ENCODE measurements at places on chromosomes 13 and 19.

DNA sequence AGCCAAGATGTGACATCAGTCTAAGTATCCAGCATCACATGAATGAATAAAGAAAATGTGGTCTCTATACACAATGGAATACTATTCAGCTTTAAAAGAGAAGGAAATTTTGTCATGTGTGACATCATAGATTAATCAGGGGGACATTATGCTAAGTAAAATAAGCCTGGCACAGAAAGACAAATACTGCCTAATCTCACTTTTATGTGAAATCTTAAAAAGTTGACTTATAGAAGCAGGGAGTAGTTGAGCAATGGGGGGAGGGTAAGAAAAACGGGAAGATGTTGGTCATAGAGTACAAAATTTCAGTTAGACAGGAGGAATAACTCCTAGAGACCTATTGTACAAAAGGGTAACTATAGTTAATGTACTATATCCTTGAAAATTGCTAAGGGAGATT, 10.4 kb upstream of the LCP1 start:
- no peak for DNase-seq

GRCh38 chr13:23810685-23811240, 78.4 kb downstream of the MIPEP start:
- DNase-seq, result no peak

GRCh38 chr19:35710784-35711723, 6.7 kb downstream of the ZBTB32 start:
- DNase-seq, result no peak

- no peak for DNase-seq
These were observed 772 bp downstream of the PARP4 start for GRCh38 chr13:24511816-24512196.

GRCh38 chr13:20703780-20704458, 420 bp downstream of the IL17D start:
- no peak for DNase-seq

DNA sequence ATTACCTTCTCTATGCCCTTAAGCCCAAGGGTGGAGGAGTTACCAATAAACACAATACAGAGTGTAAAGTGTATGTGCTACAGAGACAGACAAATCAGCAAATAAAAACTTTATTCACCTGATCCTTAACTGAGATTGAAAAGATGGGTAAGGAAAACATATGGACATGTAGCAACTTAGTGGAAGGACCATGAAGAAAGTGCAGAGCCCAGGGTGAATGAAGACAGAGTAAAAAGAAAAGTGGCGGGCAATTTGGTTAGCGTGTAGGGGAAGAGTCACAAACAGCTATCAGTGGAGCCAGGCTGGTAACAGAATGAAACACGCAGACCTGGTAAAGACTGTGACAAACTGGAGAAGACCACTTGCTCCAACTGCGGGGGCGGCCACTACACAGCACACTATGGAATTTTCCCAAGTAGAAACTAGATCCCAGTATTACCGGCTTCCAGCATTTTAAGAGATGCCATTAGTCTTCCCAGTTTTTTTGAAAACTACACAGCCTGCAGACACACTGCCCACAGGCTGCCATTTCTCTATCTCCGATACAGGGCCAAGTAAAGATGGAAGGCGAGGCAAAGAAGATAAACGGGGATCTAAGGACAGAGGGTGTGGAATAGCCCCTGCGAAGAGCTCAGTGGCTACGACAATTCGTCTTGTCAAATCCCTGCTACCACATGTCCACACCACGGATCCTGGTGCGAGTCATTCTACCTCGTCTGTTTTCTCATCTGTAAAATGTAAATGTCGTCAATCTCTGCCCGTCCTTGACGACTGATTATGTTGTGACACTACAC, 1.2 kb downstream of the UQCRFS1 start:
- DNase-seq, result no peak

DNA sequence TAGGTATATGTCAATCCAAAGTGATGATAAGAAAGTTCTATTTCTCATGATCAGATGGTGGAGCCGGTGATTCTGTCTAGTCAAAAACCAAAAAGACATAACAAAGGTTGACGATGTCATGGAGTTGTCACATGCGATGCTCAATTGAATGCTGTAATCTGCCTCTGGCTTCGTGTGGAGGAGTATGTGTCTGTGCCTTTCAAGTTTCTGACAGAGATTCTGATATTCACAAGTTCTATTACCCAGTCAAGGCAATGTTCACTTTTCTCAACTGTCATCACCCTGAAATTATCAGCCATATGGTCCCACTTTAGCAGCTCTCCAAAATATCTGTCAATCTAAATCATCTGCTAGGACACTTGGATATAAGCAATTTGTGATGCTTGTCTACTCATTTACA, 367.6 kb upstream of the PRR20A start:
- no peak for DNase-seq

DNA sequence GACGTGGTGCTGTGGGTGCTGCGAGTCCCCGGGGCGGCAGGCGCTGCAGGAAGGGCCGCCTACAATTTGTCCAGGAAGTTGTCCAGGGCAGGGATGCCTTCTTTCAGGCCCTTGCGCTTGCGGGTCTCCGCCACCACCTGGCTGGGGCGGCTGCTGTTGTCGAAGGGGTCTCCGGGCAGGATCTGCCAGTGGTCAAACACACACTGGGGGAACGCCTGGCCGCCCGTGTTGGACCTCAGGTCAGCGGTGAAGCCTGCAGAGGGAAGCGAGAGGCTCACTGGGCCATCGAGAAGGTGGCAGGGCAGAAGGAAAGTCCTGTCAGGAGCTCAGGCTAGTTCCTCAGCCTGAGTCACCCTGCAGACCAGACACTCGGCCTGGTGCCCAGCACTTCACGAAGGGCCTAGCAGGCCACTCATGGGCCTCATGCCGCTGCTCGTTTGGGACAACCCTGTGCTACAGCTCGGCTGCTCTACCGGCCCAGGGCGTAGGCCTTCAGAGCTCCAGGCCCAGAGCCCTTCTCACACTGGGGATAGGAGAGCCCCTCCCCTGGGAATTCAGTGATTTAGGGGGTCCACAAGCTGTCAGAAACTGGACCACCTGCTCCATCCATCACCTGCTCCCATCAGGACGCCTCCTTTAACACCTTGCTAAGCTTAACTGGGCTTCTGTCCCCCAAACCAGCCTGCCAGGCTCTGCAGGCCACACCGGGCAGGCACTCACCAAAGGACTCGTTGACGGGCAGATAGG, 5.8 kb upstream of the DAPK3 start:
- peak; percentile 51 for DNase-seq

DNA sequence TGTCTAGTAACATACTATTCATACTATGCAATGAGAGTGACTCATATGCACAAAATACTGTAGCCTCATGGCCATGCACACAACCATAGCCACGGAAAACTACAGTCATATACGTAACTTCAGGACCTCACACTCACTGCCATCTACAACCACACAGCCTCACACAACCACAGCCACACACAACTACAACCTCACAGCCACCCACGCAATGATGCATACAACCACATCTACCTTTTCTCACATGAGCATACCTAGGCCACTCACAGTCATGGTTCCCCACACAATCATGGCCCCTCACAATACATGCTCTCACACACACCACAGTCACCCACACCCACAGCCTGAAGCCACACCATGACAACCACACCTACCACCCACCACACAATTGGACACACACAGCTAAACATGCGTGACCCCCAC, 8.7 kb upstream of the TNFSF14 start:
- DNase-seq, result no peak

DNA sequence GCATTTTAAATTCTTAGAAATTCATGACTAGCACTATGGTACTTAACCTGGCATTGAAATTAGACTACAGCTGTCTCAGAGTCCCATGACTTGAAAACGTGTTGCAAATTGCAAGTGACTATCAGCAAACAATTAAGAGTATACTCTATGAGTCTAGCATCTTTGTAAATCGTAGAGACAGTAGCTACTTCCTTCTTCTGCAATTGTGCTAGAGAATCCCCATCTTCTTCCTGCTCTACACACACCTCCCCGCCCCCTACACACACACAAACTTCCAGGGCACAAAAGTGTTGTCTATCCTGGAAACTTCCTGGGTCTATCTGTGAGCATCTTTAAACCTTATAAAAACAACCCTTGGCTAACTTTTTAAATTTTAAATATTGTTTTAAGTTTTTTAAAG, 35.2 kb upstream of the MIR17HG start:
- DNase-seq, result no peak

DNA sequence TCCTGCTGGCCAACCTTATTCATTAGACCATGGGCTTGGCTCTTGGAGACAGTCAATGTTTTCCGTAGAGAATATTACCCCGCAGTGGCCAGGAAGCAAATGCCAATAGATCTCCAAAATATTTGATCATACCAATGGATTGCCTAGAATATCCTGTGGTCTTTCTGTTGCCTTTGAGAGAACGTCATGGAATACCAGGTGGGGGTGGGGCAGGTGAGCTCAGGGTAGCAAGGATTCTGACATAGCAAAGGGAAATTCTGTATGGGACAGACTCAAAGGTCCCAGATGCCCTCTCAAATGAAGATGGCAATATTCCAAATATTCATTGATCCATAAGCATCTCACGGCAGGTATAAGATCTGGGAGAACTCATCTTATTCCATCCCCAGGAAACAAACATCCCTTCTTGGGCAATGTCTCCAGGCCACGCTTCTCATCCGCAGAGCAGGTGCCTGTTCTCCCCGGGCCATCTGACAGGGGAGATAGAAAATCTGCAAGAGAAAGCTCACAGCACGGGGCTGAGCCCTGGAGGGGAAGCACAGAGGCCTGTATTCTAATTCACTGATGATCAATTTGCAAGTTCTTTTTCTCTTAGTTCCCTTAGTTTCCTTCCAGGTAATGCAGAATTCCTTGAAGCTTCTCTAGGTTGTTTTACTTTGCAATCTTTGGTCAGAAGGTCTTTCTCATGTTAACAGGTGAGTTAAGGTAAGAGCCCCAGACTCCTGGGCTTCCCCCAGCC, 69.6 kb upstream of the TSHZ3 start:
- DNase-seq, result no peak

DNA sequence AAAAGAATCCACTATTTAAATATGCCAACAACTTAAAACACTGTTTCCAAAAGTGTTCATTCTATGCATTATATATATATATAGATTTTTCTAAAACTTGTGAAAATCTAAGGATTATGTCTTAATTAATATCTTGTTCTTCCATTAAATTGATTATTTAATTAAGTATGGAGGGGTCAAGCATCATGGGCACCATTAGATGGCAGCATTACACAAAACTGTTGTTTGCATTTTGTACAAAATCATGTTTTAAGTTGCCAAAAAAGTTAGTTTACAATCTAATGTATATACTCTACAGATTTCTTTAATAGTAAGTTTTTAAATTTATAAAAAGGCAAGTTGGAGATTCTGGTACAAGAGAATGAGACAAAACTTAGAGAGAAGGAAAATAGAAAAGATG, 213.2 kb upstream of the EDNRB start:
- DNase-seq, result no peak

- no peak for DNase-seq
These were observed 62.0 kb downstream of the PARP4 start for GRCh38 chr13:24450530-24450929.

DNA sequence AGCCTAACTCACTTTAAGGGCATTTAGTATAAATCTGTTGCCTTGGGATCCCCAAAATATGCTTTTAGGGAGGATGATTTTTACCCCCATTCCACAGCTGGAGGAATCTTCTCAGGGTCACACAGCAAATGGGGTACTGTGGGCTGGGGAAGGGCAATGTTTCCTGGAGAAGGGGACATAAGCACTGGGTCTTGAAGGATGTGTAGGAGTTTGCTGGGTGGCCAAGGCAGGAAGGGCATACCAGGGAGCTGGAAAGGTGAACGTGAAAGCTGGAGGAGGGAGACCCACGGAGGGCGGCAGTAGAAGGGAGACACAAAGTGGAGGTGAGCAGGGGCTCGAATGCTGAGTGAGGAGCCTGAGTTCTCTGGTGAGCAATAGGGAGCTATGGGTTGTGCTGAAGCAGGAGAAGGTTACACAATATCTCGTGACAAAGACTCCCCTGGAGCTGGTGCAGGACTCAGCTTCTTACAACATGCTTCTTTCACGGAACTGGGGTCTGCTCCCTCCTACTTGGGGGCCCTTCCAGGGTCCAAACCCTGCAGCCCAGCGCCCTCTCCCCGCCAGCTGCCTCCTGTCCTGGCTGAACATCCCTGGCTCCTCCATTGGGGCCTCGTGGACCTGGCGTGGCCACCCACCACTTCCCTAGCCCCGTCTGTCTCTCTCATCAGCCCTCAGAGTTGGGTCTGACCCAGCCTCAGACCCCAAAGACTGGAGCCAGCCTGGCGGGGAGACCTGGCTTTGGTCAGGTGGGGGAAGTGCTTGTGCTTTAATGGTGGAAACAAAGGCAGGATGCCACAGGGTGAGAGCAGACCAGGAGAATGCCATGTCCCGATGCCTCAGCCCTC, 11.1 kb downstream of the CILP2 start:
- DNase-seq, result no peak

GRCh38 chr13:46846726-46847125, 49.8 kb upstream of the ESD start:
- no peak for DNase-seq

- no peak for DNase-seq
These were observed 88.8 kb downstream of the KCTD12 start for GRCh38 chr13:76797361-76797760.

GRCh38 chr13:49827336-49827735, 34.9 kb upstream of the KPNA3 start:
- DNase-seq, result no peak

- DNase-seq, result peak; percentile 80
These were observed 13.4 kb downstream of the SERP2 start for GRCh38 chr13:44386913-44387556.

DNA sequence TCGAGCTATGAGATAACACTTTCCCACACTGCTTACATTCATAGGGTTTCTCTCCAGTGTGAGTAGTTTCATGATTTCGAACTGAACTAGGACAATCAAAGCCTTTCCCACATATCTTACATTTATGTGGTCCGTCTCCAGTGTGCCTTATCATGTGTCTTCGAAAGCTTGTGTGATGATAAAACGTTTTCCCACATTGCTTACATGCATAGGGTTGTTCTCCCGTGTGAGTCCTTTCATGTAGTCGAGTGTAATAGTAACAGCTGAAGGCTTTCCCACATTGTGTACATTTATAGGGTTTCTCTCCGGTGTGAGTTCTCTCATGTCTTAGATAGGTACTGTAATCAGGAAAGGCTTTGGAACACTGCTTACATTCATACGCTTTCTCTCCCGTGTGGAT, 16.3 kb downstream of the ZNF823 start:
- DNase-seq, result no peak

DNA sequence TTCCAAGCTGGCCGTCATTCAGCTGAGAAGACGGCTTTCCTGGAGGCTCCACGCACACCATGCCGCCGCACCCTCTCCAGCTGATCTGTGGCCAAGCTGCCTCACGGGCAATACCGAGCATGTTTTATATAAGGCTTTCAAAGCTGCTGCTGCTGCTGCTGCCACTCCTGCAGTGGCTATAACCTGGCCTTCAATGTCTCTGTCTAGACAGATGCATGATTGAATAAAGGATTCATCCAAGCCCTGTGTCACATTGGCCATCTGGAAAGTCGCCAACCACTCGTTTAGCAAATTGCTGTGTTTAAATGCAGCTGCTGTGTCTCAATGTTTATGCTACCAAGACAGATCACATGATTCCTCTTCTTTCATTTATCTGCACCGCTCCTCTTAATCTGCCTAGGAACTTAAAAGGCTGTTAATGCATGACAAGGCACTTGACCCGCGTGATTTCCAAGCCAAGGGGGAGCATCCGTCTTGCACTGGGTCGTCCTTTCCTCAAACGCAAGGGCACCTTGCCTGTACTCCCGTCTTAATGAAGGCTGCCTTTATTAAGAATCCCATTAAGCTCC, 114.3 kb downstream of the TEX26 start:
- DNase-seq, result no peak

- no peak for DNase-seq
These were observed 871.1 kb downstream of the UQCRFS1 start for GRCh38 chr19:28341810-28342350.
